Myometrial cell (primary cell): ENCODE measurements at places on chromosomes 13 and 19. TPM values are rescaled to one million over a fixed set of nuclear protein-coding genes. Genes with fewer than 3 reads are reported as not detected.

The PTH2 gene
- total RNA-seq: not detected in 2 replicates

The FXYD7 gene
- not detected in 2 replicates for total RNA-seq

The OR7D2 gene
- total RNA-seq: not detected in 2 replicates

The ZNF844 gene
- 0.86 and 1.9 TPM in 2 replicates for total RNA-seq

The ADM5 gene
- 0.86 and 2.3 TPM in 2 replicates for total RNA-seq
